ENCODE measurements at places on chromosomes 7 and 10.

DNA sequence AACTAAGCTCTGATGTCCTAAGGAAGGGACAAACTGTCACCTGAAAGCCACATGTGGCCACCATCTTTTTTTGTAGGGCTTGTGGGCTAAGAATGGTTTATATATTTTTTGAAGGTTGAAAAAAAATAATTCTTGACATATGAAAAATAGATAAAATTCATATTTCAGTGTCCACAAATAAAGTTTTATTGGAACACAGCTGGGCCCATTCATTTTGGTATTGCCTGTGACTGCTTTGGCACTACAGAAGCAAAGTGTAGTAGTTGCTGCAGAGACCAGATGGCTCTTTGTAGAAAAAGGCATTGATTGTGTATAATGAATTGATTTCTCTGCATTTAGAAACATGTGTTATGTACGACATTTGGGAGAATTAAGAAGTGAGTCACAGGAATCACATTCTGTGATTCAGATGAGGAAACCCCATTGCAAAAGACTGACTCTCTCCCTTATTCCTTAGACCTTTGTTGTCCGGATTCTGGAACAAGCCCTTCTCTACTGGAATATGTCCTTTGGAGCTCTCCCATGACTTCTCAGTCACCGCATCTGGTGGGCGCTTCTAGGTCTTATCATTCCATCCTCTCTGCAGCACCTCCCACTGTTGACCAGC is 438.7 kb downstream of the LRMDA start:
- no peak for DNase-seq

- DNase-seq, result no peak
These were observed 160.8 kb upstream of the WNT16 start for GRCh38 chr7:121167971-121168370.

- DNase-seq, result no peak
These were observed 10.7 kb downstream of the XPNPEP1 start for GRCh38 chr10:109912335-109913281.

GRCh38 chr10:50561816-50562215 is 61.9 kb downstream of the SGMS1 start:
- DNase-seq, result no peak

DNA sequence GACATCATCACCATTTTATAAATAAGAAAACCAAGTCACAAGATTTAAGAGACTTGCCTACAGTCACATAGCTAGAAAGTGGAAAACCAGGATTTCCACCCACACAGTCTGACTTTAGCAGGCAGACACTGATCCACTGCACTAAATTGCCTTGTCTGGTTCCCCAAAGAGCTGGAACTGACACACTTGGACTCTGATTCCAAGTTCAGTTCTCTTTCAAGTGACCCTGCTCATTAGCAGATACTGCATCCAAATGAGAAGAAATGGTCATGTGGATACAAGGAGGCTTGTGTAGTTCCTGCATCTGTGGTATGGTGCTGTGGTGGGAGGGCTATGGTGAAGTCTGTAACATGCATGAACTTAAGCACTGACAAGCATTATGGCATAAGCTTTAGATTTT is 180.1 kb upstream of the MKLN1 start:
- DNase-seq, result peak; percentile 19

DNA sequence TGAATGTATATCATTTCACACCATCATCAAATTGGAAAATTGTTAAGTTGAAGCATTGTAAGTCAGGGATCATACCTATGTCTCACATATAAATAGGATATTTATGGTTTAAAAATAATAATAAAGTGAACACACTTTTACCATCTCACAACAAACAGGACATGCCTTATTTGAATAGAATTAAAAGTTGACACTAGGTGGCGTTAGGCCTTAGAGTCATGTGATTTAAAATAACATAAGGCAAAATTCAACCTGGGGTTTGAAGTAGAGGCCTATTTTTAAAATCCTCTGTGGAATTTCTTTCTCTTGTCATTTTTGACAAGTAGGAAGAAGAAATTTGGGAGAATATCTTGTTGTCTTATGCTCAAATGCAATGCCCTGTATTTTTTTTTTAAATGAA is 184.7 kb upstream of the PCDH15 start:
- no peak for DNase-seq

DNA sequence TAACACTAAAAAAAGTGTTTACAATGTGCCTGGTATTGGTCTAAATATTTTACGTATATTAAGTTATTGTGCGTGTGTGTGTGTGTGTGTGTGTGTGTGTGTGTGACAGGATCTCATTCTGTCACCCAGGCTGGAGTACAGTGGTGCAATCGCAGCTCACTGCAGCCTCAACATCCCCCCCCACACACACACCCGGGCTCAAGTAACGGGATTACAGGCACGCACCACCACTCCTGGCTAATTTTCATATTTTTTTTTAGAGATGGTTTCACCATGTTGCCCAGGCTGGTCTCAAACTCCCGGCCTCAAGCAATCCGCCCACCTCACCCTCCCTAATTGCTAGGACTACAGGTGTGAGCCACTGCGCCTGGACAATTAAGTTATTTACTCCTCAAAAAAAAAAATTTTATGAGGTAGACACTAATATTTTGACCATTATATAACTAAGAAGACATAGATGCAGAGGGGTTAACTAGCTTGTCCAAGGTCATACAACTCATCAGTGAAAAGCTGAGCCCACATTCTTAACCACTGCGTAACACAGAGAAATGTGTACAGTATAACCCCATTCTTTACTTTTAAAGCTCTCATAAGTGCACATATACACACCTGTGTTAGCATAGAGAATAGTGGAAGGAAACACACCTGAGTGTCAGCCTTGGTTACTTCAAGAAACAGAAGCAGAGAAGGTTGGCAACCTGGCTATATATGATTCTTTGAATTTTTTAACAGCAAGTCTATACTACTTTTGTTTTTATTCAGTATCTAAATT is 35.0 kb downstream of the DNAJC12 start:
- DNase-seq, result no peak

DNA sequence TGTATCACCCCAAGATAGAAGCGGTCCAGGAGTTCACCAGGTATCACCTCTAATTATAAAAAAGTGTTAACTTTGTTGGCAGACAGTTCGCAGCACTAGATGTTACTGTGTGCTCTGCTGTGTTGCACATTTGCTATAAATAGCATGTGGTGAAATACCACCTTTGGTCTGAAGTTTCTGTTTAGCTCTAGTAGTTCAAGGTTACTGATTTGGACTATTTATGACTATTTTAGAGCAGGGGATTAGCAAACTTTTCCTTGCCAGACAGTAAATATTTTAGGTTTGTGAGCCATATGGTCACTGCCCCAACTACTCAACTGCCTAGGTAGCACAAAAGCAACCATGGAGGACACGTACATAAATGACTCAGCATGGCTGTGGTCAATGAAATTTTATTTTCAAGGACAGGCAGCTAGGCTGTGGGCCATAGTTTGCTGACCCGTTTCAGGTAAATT is 16.5 kb downstream of the DENND10 start:
- no peak for DNase-seq

DNA sequence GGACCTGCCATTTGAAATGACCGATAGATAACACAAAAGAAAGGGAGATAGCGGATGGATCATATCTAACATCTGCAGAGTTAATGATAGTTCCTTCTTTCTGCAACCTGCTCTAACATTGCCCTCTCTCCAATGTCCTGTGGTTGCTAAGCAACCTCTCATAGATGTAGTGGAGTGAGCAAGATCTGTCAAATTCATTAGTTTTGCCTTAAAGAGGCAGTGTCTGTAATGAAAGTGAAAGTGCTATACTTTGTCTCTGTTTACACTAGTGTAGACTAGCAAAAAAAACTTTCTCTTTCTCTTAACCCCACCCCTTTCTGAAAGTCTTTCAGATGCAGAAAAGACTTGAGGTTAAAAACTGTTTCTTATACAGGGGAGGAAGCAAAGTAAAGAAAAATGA is 1196.9 kb downstream of the SORCS3 start:
- DNase-seq, result peak; percentile 20

GRCh38 chr7:50185951-50186682 is 93.1 kb upstream of the ZPBP start:
- DNase-seq, result no peak

DNA sequence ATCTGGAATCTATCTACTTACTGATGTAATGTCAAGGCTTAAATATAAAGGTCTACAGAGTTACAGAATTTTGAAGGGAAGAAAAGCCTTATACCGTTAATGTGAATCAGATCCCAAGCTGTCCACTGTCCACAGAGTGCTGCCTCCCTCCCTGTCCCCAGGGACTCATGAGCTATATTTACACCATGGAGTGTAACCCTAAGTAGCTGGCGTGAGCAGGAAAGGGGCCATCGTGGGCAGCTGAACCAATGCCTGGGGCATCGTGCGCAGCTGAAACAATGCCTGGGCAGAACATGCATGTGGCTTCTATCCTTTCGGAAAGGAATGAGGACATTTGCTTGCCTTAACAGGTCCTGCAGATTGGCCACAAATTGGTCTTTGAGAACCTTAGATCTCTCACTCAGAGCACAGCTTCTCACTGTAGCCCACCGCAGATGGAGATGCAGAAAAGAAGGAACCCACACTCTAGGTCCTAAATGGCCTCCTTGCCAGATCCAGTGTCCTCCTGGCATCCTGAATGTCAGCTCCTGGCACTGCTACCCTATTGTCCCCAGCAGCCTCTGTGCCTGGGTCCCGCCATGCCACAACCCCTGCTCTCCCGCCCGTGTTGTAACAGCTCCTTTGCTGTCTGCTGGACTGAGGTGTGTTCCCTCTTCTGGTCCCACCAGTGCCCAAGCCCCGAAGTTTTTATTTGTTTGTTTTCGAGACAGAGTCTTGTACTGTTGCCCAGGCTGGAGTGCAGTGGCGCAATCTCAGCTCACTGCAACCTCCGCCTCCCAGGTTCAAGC is 30.3 kb downstream of the CCDC3 start:
- DNase-seq, result no peak

DNA sequence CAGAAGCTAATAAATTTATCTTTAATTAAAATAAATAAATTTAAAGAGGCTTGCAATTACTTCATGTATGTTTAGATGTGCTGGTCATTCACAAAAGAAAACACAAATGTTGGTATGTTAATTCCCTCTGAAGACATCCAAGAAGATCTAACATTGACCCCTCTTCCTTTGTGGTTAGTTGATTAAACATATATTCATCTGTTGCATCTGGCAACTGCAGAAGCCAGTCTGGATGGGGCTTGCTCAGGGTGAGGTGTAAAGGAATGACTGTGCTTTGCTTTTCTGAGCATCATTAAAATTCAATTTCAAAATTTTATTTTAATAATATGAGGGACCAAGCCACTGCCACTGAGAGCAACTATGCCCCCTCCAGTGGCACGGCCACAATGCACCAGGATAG is 36.4 kb upstream of the FERD3L start:
- no peak for DNase-seq

DNA sequence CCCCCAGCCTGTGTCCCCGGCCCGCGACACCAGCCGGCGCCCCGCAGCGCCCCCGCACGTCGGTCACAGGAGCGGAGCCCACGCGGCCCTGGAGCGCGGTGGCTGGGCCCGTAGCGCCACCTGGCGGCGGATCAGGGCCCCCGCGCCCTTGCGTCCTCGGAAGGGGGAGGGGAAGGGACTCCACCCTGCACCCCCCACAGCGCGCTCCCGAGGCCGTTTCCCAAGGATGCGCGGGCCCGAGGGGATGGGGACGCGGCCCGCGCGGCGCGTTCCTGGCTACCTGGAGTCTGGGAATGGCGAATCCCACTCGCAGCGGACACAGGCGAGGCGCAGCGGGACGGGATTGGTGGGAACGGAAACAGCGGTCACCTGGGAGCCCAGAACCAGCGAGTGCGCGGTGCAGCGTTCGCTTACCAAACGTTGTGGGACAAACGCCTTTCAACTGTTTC is 23.8 kb upstream of the MKI67 start:
- DNase-seq, result peak; percentile 53

DNA sequence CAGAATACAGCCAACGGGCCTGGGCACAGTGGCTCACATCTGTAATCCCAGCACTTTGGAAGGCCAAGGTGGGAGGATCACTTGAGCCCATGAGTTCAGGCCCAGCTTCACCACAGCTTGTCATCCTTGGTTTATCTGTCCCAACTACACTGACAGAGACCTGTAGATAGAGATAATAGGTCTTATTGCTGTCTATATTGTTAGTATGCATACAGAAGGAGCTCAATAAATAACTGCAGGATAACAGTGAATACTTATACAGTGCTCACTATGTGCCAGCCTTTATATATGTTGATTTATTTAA is 1.3 kb downstream of the CNPY4 start:
- no peak for DNase-seq

GRCh38 chr10:122515022-122515424 is 45.5 kb upstream of the DMBT1 start:
- DNase-seq, result peak; percentile 62

DNA sequence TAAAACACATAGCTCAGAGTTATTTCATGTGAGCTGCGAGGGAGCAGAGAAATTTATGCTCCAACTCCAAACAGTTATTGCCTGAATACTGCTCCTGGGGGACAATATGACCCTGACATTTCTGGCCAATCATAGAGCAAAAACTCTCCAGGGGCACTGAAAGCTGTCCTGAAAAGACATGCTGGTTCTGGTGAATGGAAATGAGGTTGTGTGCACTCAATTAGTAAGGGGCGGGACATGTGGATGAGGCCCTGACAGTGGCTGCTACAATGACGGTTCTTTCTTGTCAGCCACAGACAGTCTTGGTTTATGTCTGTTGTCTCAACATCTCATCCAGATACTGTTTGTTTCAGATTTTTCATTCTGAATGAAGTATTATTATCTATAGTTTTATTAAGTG is 151.8 kb downstream of the TWIST1 start:
- DNase-seq, result no peak

GRCh38 chr7:136179154-136179553 is 202.0 kb upstream of the MTPN start:
- no peak for DNase-seq

DNA sequence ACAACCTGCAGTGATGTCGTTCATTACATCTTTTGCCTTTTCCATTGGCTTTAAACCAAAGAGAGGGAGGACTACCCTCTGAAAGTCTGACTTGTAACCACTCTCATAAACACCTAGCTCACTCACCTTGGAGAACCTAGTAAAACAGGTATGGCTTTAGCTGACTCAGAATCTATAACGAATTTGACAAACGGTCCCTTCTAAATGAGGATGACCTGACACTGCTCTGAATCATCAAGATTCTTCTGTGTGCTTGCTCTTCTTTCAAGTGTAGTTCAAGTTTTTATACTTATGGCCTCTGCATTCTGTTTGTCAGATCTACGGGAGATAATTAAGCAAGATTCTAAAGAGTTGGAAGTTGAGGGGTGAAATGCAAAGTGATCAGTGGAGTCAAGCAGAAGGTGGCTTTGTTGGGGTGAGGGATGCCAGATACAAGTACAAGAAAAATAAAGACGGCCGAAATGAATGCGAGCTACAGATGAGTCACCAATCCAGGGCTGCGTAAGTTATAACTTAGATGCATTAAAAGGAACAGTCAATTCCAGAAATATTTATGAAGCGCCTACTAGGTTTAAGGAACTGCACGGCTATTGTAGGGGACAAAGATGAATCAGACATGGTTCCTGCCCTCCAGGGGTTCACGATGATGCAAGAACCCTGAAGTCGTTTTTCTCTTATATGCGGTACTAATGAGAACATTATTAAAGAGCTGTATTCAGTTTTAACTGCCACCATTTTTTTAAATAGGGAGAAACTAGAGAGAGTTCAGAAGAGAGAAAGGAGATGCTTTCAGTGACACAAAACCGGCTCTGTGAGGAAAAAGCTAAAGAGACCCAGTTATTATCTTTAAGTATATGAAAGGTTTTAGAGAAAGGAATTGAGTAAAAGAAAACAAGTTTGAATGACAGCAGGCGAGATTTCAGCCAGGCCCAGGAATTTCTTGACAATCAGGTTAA is 6.5 kb downstream of the HIPK2 start:
- no peak for DNase-seq

GRCh38 chr10:113819989-113820388 is 33.9 kb downstream of the DCLRE1A start:
- no peak for DNase-seq

All from globus pallidus (tissue), 1 donor.